Activated CD8-positive, alpha-beta memory T cell treated with anti-CD3 and anti-CD28 coated beads for 1 hour (primary cell): ENCODE measurements at places on chromosomes 4 and X.

- DNase-seq = no peak
These were observed 48.3 kb upstream of the CBR4 start for GRCh38 chr4:169058312-169058711.

DNA sequence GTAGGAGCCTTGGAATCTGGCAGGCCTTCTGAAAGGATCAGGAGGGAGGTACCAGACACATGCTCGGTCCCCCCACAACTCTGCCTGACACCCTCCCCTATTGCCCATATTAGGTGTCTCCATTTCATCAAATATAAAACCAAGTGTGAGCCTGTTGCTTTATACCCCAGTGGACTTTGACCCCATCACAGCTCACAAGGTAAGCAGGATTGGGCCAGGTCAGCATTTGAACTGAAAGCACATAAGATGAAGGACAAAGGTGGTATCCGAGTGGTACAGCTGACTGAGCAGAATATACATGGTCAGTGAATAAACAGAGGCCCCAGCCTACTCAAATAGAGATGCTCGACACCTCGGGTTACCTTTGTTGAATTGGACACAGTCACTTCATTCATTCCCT lies 20.0 kb downstream of the SLC25A43 start:
- DNase-seq = no peak

- no peak for DNase-seq
These were observed 5.2 kb downstream of the KCNE5 start for GRCh38 chrX:109619771-109620170.

- DNase-seq = no peak
These were observed 134.7 kb upstream of the FAT1 start for GRCh38 chr4:186858355-186858754.

DNA sequence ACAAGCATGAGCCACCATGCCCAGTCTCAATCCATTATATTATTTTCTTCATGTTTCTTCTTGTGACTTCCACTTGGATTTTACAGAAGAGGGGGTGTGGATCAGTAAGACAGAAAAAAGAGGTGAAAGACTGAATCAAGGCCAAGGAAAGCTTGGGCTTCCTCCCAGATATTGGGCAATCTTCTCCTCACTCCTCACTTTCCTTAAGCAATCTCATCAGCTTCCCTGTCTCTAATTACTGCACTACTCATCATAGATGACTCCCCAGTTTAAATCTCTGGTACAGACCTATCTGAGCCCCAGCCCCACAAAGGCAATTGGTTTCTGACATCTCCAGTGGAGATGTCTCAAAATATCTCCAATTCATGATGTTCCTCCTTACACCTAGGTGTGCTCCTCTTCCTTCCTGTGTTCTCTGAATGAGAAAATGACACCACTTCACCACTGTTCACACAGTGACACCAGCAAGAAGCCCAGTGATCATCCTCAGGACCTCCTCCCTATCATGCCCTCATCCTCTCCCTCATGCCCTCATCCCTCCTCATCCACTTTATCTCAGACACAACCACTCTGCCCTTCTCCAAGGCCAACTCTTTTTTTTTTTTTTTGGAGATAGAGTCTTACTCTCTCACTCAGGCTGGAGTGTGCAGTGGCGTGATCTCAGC lies 44.8 kb upstream of the HERC6 start:
- no peak for DNase-seq

- DNase-seq = no peak
These were observed 1.5 kb downstream of the EVC start for GRCh38 chr4:5712517-5712916.

- no peak for DNase-seq
These were observed 75.7 kb upstream of the TEX13D start for GRCh38 chrX:124256629-124257380.

DNA sequence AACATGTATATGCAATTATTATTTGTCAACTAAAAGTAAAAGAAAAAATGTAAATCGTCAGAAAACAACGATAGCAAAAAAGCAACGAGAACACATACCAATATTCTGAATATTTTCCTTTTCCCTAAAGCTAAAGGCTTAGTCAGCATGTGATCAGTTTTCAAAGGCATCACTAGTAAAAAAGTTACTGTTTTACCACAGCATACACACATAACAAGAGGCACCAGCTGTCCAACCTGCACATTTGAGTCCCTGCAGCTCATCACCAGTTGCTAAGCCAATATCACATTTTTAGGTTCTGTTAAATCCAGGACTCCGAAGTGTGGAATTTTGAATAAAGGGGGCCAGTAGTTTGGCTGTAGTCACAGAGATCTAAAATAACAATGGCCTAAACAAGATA lies 203.8 kb downstream of the ADGRA3 start:
- no peak for DNase-seq

DNA sequence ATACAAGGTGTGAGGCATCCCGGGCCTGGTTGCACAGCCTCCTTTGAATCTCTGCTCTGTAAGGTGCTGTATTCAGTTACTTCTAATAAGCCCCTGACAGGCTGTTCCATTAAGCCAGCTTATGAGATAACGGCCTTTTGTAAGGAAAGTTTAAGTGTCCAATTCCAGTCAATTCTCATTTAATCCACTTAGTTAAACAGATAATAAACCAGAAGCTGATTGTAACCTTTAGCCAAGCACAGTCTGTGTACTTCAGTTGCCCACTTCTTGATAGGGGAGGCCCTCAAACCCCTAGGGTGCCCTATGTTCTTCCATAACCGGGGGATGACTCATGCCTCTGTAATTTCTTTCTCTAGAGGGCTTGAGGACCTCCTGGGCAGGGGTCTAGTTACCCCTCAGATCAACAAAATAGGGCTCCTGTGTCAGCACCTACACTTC lies 63.4 kb downstream of the RASL11B start:
- DNase-seq = no peak
